ENCODE measurements at places on chromosomes 1 and 21. TPM values are rescaled to one million over a fixed set of nuclear protein-coding genes. Genes with fewer than 3 reads are reported as not detected.
A peak's percentile ranks its signal among the peaks of the same experiment; 100 is the strongest.

GRCh38 chr1:178057912-178058534, 35.9 kb upstream of the RASAL2 start:
- DNase-seq: no peak

DNA sequence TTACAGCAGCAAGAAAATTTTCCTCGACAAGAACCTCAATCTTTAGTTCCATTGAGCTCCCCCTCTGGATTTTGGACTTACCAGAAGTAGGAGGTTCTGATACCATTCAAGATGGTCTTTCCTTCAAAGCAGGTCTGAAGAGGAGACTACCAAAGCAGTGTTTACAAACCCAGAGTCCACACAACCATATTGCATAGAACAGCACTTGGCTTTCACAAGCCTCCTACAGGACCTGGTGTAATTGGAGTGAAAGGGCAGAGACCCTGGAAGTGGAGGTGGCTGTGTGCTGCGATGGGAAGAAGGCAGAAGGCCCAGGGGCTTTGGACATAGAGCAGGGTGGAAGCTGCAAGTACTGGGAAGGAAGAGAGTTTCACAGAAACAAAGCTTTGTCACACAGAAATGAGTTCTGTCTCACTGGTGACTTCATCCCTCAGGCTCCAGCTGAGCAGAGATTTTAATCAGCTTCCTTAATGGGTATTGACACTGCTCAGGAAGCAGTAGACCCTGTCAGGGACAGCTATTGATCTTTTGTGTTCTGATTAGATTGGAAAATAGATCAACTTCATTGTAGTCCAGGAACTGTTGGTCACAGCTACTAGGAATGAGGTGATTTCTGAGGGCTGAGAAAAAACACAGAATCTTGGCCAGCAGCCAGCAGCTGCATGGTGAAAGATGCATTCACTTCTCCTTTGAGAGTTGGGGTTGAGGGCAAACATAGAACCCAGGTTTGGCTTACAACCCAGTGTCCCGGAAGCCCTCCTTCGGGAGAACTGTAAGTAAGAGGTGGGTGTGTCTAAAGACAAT, 124.0 kb downstream of the SYT2 start:
- peak; percentile 52 for DNase-seq

GRCh38 chr1:29201595-29202051, 19.9 kb upstream of the SRSF4 start:
- no peak for DNase-seq

- no peak for DNase-seq
Measured at GRCh38 chr1:29643281-29643680, 407.0 kb downstream of the PTPRU start.

DNA sequence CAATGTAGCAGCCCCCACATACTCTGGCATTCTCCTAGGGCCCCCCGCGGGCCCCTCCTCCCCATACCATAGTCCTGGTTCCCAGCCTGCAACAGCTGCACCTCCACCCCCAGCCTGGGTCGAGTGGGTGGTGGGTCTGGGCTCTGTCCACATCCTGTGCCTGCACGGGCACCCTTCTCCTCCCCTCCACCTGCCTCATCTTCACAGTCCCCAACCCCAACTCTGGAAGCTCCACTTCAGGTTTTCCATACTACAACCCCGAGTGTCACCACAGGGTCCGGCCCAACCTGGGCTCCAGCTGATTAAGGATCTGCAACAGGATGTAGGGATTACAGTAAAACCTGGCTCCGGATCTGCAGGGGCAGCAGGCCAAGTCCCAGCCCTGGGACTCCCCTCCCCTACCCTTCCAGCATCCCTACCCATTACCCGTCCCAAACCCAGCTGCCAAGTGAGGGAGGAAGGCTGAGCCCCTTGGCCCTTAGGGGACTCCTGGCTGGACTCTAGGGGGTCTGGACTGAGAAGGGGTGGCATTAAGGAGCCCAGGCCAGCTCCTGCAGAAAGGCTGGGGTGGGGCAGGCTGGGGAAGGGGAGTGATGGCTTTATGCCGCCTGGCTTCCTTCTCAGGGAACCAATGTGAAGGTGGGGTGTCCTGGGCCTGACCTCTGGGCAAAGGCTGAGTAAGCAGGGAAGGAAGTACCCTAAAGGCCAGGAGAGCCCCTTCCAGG, 116.8 kb downstream of the CASZ1 start:
- peak; percentile 10 for DNase-seq

Gene PKLR
- not detected for total RNA-seq

All from Calu3 (cell line).